ENCODE measurements at places on chromosomes 2 and 18.

DNA sequence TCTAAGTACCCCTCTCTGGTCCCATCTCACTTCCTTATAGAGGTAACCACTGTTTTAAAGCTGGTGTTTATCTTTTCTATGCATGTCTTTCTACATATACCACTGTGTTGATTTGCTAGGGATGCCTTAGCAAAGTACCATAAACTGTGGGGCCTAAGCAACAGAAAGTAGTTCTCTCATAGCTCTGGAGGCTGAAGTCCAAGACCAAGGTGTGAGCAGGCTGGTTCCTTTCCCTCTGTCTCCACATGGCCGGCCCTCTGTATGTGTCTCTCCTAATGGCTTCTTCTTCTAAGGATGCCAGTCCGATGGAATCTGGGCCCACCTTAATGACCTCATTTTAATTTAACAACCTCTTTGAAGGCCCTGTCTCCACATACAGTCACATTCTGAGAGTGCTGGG, 40.8 kb upstream of the ROCK2 start:
- DNase-seq = no peak

DNA sequence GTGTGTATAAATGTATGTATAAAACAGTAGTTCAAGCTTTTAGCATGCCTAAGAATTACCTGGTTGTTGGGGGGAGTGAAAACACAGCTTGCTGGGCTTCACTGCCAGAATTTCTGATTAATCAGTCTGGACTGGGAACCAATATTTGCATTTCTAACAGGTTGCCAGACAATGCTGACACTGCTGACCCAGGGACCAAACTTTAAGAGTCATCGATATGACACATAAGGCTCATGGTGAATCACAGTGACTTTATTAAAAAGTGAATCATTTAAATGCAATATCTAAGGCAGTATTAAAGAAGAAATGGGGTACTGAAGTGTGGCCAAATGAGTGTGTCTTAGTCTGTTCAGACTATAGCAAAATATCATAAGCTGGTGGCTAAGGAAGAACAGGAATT, 195.9 kb upstream of the DTNA start:
- DNase-seq = no peak

DNA sequence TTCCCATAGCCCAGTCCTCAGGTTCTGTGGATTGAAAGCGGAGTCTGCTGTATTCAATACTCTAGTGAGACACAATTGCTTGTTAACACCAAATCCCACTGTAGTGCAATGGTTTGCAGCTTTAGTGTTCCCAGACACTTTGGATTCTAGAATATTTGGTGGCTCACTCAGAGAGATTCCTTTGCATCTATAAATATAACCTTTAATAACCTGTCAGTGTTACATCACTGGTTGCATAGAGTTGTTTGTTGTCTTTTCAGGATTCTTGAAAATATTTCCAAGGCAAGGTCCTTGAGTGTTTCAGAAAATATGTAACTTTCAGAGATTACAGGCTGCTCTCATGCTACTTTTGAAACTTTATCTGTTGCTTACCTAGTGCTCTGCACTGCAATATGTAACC, 157.5 kb downstream of the ZEB2 start:
- no peak for DNase-seq

GRCh38 chr2:135095591-135095990, 43.5 kb downstream of the RAB3GAP1 start:
- DNase-seq = no peak

DNA sequence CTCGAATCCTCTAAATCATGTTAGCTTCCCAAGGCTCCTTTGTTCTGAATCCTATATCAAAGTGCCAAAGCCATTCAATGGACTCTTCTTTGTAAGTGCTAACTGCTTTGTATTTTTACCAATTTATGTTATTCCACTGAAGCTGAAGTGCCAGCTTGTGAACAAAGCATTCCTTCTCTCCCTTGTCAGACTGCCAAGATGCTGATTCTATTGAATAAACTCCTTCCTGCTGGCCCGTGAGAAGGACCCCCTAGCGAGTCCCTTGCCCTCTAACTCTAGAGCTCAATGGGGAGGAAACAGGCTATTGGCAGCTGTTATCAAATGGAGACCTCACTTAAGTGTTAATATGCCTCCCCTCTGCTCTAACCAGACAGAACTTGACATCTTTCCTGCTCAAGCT, 1097.9 kb upstream of the CNTNAP5 start:
- peak; percentile 77 for DNase-seq

- DNase-seq = no peak
Measured at GRCh38 chr2:198106621-198107385, 302.4 kb downstream of the PLCL1 start.

DNA sequence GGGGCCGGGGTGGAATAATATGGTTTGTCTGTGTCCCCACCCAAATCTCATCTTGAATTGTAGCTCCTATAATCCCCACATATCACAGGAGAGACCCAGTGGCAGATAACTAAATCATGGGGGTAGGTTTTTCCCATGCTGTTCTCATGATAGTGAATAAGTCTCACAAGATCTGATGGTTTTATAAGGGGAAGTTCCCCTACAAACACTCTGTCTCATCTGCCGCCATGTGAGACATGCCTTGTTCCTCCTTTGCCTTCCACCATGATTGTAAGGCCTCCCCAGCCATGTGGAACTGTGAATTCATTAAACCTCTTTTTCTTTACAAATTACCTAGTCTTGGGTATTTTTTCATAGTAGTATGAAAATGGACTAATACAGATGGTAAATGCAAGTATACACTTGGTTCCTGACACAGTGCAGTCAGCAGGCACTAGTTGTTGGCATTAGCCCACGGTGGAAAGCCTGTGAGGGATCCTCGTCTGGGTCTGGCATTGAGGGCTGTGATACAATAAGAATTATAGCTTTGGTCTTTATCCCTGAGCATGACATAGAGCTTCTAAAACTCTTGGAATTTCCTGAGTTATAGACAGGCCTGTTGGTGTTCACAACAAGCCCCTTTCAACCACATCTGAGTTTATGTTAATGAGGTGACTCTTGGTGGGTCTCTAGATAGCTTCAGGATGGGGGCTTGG, 135.8 kb downstream of the CABLES1 start:
- DNase-seq = no peak

DNA sequence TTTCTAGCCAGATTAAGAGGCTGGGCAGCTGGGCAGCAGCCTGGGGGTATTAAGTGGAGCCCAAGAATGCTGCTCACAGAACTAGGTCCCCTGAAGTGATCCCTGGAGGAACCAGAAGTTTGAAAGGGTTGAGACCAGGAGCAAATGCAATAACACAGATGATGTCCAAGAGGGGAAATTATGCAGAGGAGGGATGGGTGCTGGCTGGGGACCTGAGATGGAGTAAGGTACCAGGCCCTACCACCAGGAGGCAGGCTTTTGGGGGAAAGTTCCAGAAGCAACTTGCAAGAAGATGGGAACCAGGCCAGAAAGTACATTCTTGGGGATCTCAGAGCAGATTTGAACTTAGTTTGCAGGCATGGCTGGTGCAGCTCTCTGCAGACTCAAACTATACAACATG, 175.1 kb downstream of the NCK2 start:
- no peak for DNase-seq

GRCh38 chr2:113251118-113251517, 27.6 kb downstream of the PAX8 start:
- DNase-seq = no peak

GRCh38 chr2:48860380-48860779, 104.9 kb upstream of the LHCGR start:
- DNase-seq = no peak

DNA sequence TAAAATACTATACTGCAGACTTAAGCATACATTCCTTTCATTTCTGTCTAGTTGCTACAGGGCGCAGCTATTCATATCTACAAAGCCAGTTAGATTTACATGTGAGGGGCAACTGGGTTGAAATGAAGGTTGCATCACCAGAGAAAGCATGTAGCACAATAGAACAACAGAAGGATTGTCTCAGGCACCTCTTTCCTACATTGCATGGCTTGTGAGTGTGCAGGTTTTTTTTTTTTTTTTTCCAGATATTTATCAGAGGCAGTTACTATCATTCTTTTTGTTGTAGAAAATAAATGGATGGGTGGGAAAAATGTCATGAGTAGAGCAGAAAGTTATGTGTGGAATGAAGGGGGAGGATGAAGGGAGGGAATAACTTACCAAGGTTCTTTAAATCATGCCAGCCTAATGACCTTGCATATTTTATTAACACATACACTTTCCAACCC, 86.8 kb downstream of the ERBB4 start:
- DNase-seq = no peak

DNA sequence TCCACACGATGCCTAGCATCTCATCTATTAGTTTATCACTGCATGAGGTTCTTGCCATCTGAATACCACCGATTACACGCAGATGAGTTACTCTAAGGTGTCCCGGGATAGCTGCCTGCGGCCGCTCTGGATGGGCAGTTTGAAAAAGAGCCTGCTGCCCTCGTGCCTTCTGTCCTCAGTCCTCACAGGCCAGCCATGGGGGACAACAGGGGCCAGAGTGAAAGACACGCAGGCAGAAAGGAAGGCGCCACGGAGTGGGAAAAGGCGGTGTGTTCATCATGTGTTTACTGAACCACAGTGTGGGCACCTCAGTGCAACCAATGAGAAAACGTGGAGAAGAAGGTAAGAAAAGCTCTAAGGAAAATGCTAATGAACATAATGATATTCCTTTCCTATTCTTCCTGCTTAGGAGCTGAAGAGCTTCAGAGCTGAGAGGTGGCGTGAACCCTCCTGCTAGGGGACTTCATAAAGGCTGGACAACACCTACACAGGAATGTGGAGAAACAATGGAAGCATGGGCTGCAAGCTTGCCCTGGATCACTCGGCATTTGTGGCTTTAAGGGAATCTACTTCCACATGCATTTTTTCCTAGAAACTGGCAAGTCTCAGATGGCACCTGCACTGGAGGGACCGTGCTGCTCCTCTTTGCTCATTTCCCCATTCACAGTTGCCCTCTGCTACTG, 50.9 kb downstream of the CABYR start:
- no peak for DNase-seq

- no peak for DNase-seq
Measured at GRCh38 chr18:42258301-42258965, 303.4 kb downstream of the PIK3C3 start.

- no peak for DNase-seq
Measured at GRCh38 chr2:124805060-124805459, 780.0 kb downstream of the CNTNAP5 start.

DNA sequence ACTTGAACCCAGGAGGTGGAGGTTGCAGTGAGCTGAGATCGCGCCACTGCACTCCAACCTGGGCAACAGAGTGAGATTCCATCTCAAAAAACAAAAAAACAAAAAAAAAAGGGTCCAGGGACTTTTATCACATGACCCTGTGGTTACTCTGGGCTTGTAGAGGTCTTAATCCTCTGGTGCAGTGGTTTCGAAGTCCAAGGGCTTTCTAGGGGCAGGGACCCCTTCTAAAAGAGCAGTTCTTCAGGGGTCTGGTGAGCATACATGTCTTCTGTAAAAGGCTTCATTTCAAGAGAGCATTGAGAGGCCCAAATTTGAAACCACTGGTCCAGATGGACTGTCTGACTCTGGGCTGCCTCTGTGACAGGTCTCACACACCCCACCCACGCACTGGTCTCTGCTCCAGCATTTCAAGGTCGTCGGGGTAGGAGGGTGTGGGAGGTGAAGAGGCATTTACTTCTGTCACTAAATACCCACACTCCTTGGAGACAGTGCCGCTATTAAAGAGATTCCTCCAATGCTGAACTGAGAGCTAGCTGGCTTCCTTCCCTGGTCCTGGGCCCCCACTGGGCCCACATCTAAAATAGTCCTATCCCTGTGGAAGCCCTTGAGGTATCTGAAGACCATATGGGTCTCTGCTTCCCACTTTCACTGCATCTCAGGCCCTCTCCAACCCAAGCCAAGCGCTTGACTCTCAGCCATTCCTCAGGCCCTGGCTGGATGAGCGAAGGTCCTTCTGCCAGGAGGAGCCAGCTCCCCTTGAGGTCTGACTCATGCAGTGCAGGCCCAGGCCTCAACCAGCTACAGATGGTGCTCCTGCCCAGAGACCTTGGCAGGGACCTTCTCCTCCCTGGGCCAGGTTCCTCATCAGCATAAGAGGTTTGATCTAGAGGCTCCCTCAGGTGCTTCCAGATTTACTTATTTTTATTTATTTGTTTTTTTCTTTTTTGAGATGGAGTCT, 44.8 kb downstream of the PAX8 start:
- DNase-seq = no peak

DNA sequence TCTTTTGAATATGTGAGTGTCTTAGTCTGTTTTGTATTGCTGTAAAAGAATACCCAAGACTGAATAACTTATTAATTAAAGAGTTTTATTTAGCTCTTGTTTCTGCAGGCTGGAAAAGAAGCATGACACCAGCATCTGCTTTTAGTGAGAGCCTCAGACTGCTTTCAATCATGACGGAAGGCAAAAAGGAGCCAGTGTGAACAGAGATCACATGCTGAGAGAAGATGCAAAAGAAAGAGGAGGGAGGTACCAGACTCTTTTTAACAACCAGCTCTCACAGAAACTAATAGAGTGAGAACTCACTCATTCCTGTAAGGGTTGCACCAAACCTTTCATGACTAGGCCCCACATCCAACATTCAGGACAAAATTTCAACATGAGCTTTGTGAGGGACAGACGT, 101.6 kb upstream of the HNMT start:
- DNase-seq = no peak

GRCh38 chr2:18378020-18378653, 182.3 kb downstream of the RDH14 start:
- peak; percentile 58 for DNase-seq

DNA sequence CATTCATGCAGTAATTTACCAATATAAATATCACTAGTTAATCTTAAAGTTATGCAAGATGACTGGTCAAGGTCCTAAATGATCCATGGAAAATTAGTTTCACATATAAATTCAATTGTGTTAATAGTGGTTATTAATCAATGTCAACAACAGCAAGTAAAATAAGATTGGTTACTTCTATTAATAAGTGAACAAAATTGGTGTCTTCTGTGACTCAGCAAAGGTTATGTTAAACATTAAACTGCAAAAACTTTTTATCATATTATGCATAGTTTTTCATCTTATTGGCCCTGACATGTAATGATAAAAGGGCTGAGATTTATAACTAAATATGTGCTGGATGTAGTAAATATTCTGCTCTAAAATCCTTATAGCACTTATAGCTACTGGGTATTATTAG, 359.0 kb upstream of the UBE2E3 start:
- no peak for DNase-seq

- DNase-seq = no peak
Measured at GRCh38 chr2:163417596-163418337, 318.0 kb downstream of the FIGN start.

DNA sequence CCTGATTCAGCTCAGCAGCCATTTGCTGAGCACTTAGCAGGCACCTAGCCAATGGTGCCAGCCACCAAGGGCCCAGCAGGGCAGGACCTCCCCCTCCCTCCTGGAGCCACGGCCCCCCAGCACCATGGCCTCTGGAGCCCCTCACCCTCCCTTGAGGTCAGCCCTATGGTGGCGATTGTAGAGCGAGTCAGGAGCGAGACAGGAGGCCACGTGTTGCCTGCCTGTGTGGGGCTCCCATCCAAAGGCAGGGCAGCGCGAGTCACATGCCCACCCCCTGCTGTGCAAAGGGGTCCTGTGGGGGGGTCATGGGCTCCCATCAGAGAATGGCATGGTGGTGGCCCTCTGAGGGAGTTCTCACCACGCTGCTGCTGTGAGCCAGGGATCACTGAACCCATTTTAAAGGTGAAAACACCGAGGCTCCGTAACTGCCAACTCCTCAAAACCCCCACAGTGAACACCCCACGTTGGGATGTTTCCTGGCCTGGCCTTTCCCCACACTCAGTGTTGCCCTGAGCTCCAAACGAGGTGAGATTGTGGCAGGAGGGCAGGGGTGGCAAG, 35.6 kb downstream of the RAMP1 start:
- DNase-seq = no peak

- DNase-seq = no peak
Measured at GRCh38 chr2:184190725-184191124, 407.6 kb upstream of the ZNF804A start.

All from NCI-H345 (cell line).